Activated T-cell treated with anti-CD3 and anti-CD28 coated beads, Interleukin-2, amount 50 U/mL, for 72 hours (primary cell): ENCODE measurements at places on chromosomes 12 and 14.

GRCh38 chr14:102525219-102525928, 15.8 kb upstream of the ANKRD9 start:
- peak; percentile 38 for DNase-seq

- DNase-seq = no peak
These were observed 642 bp upstream of the PHC1 start for GRCh38 chr12:8913702-8914032.

GRCh38 chr14:72512925-72513324, 381.0 kb downstream of the DPF3 start:
- no peak for DNase-seq

DNA sequence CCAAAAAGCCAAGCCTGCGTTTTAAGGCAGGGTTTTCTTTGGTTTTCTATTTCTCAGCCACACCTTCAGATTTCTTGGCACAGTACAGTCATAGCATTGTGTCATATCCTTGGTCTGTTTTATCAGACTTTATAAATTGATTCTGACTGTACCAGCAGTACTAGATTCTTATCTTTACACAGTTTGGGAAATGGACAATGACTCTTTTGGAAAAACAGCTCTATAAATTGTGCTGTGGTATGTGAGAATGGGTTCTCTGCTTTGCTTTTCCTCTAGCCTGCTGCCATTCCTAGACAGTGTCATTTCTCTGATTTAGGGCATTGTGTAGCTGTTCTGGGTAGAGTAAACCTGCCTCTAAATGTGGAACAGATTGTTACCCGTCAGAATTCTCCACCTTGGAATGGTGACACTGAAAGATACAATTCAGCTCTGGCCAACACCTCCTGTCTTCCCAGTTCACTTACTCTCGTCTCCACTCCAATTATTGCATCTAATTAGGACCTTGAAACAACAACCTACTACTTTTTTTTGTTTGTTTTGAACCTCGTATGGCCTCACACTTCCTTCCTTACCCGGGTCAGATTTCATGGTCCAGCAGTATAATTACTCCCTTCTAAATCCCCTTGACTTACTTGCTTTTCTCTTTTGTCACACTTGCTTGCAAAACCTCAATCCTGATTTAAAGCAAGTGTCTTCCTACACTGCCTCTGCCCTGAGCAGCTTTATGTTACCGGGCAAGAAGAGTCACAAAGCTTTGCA, 226.3 kb downstream of the ERC1 start:
- DNase-seq = no peak

GRCh38 chr12:113766879-113767878, 198.9 kb downstream of the RBM19 start:
- no peak for DNase-seq

DNA sequence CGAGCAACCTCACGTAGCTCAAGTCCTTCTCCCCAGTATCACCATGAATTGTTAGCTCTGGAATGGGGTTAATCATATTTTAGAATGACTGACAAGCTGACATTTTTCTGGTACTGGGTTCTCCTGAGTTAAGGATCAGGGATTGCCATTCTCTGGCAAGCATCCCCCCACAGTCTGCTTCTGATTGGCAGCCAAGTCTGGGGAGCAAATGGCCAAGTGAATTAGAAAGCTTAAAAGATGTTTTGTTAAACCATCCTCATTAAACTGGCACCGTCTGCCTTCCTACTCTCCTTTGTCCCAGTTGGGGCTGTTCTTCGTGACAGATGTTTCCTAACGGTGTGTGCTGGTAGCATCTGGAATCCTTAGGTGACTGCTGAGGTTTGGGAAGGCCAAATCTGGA, 17.2 kb upstream of the CISTR start:
- DNase-seq = no peak

GRCh38 chr14:51396222-51396815, 156.3 kb downstream of the TMX1 start:
- no peak for DNase-seq

DNA sequence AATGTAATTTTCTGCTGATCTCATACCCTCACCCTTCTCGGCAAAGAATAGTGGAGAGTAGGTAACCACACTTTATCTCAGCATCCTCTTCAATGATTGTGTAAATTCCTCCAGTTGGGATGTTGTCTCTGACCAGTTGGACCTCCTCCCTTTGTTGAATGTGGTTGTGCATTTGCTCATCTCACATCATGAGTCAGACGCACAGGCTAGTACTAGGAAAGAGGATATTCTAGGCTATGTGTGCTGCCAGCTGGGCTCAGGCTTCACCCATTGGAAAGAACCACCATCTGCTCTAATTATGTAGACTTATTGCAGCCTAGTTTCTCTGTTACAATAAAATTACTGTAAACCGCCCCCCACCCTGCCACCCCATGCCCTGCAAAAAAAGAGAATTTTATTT, 90.3 kb downstream of the LMO3 start:
- DNase-seq = no peak

DNA sequence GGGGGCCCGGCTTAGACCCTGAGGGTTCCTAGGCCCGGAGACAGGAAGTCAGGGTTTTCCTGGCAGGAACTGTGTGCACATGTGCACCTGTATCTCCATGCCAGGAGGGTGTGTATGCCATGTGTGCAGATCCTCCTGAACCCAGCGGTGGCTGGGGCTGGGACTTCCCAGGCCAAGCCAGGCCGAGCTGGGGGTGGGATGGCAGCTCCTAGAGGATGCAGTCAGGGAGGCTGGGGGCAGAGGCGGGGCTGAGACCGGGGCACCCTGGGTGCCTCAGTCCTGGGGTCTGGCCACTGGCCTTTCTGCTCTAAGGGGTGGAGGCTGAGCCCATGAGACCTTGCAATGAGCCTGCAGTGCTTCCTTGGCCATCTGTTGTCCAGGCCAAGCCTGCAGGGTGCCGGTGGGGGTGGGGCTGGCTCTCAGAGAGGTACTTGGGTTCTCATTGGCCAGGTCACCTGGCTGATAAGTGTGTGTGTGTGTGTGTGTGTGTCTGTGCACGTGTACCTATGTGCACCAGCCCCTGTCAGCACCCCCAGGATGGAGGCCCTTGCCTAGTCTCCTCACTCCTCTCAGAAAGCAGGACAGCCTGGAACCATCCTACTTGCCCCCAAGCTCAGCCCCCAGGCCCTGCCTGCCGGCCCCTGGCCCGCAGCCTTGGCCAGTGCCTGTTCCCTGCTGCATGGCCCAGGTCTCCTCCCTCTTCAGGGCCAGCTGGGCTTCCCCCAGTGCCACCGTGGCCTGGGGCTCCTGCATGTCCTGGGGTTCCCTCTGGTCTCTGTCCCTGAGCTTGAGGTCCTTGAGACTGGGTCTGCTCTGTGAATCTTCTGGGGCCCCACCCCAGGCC, 10.6 kb upstream of the TNFAIP2 start:
- DNase-seq = no peak

GRCh38 chr14:92217936-92218335, 96.2 kb downstream of the CPSF2 start:
- DNase-seq = no peak

DNA sequence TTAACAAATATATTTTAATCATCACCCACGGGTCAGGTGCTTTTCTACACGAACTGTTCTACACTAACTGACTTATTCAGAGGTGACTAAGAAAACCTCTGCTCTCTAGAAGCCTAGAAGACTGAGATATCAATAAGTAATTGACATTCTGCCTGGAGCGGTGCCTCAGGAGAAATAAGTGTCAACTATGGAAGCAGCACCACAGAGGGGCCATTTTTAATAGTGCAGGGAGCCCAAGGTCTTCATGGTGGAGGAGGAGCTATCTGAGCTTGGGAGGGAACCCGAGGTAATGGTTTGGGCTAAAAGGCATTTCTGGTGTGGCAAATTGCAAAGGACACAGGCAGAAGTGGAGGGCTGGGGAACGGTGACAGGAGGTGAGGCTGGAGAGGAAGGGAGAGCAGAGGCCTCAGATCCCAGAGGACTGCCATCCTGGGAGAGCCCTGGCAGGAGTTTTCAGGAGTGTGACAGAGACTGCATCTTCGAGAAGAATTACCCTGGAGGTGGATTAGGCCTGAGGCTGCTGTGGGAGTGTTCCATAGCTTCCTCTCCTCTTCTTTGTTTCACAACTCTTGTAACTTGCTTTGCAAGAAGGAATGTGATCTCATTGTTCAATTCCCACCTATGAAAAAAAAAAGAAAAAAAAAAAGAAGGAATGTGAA, 123.1 kb downstream of the NPAS3 start:
- no peak for DNase-seq

GRCh38 chr12:116927244-116927940, 16.6 kb downstream of the FBXW8 start:
- DNase-seq = no peak

GRCh38 chr14:68657300-68658028, 135.4 kb downstream of the ZFP36L1 start:
- DNase-seq = no peak

- peak; percentile 62 for DNase-seq
These were observed at the start of gene AKT1 for GRCh38 chr14:104794993-104795780. Gene AKT1 (minus strand): TSS chr14:104795748. CDS start chr14:104792643, 3,105 bp downstream.
